ENCODE measurements at places on chromosomes 6 and 20.

- no peak for DNase-seq
Observed at GRCh38 chr20:19423900-19424620, 211.6 kb downstream of the SLC24A3 start.

- DNase-seq, result no peak
Observed at GRCh38 chr20:33883164-33883563, 72.0 kb downstream of the CHMP4B start.

GRCh38 chr20:1674990-1675780, 17.6 kb upstream of the SIRPG start:
- DNase-seq, result no peak

- DNase-seq, result no peak
Observed at GRCh38 chr6:18412644-18413043, 25.5 kb downstream of the RNF144B start.

GRCh38 chr6:14190191-14190928, 72.8 kb downstream of the CD83 start:
- no peak for DNase-seq
